Stimulated activated CD8-positive, alpha-beta memory T cell treated with anti-CD3 and anti-CD28 coated beads, Interleukin-7, amount 100 ng/mL, for 1 hour (primary cell): ENCODE measurements at places on chromosomes 13 and 19.

GRCh38 chr19:32022044-32022640 lies 323.3 kb upstream of the ZNF507 start:
- no peak for DNase-seq

- no peak for DNase-seq
Measured at GRCh38 chr19:8387688-8388611, 2.2 kb upstream of the RAB11B start.

- no peak for DNase-seq
Measured at GRCh38 chr19:33826521-33826920, 29.9 kb downstream of the KCTD15 start.

DNA sequence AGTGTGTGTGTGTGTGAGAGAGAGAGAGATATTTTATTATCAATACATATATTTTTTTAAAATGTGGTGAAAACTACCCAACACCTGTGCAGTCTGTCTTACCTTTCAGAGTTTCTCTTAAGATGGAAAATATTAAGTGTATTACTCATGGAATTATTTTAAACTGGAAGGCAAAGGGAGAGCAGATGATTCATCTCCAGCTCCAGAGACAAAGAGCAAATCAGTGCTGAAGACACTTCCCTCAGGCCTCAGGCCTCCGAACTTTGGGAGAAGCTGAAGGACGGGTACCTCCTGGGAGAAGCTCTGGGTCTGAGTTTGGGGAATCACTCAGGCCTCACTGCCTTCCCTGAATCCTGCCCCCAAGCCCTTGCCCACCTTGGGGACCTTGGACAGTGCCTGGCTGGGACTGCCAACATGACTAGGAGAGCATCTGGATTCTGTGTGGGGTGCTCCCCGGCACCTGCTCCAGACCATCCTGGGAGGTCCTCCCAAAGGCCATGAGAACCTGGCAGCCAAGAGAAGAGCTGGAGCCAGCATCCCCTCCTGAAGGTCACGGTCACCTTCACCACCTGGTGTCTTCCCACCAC lies 170.4 kb upstream of the UBL3 start:
- DNase-seq: no peak

GRCh38 chr19:15456871-15457700 lies 7.3 kb downstream of the RASAL3 start:
- no peak for DNase-seq
